ENCODE measurements at places on chromosomes 4 and X.

- no peak for DNase-seq
Observed at GRCh38 chr4:132642016-132642817, 506.9 kb upstream of the PCDH10 start.

GRCh38 chrX:21528076-21528475 is 130.1 kb downstream of the KLHL34 start:
- DNase-seq: no peak

GRCh38 chr4:4947721-4948120 is 71.5 kb downstream of the CYTL1 start:
- DNase-seq: no peak

DNA sequence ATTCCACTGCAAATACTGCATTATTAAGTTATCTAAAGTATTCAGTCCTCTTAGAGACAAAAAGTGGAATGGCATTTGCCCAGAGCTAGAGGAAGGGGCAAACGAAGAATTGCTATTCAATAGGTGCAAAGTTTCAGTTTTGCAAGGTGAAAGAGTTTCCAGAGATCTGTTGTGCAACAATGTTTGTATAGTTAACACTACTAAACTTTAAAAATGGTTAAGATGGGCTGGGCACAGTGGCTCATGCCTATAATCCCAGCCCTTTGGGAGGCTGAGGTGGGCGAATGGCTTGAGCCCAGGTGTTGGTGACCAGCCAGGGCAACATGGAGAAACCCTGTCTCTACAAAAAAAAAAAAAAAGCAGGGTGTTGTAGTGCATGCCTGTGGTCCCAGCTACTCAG is 102.5 kb downstream of the LUZP4 start:
- DNase-seq: no peak

- DNase-seq: no peak
Observed at GRCh38 chrX:117063224-117063623, 600.4 kb upstream of the CT83 start.

- no peak for DNase-seq
Observed at GRCh38 chr4:147108409-147108808, 162.7 kb upstream of the TTC29 start.

GRCh38 chr4:4289597-4289940 is 385 bp downstream of the LYAR start:
- no peak for DNase-seq

DNA sequence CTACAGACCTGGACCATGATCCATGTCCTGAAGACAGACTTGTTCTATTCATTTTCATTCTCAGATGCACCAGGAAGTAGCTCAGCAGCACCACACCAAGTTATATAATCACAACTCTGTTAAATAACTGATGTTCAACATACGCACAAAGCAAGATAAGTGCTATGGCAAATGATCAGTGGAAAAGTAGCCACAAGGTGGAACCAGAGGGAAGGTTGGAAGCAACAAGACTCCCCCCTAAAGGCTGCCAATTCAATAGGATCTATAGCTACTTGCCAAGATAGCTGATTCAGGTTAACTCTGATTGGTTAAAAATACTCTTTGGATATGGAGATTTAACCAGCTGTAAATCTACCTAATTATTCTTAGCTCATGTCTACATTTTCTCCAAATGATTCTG is 23.7 kb upstream of the FAM47B start:
- DNase-seq: no peak

DNA sequence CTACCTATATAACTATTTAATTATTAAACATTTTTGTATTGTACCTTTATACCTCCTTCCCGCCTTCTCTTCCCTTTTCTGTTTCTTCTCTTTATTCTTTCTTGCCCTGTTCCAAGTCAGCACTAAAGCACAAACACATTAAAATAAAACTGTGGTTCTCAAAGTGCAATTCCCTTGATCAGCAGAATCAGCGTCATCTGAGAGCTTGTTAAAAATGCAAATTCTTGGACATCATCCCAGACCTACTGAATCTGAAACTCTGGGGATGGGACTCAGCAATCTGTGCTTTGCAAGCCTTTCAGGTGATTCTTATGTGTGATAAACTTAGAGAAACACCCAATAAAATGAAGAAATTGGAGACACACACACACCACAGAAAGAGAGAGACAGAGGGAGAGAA is 178.4 kb upstream of the BMP3 start:
- DNase-seq: no peak

- peak; percentile 71 for DNase-seq
Observed at GRCh38 chr4:98663226-98664006, 5.0 kb upstream of the TSPAN5 start.

DNA sequence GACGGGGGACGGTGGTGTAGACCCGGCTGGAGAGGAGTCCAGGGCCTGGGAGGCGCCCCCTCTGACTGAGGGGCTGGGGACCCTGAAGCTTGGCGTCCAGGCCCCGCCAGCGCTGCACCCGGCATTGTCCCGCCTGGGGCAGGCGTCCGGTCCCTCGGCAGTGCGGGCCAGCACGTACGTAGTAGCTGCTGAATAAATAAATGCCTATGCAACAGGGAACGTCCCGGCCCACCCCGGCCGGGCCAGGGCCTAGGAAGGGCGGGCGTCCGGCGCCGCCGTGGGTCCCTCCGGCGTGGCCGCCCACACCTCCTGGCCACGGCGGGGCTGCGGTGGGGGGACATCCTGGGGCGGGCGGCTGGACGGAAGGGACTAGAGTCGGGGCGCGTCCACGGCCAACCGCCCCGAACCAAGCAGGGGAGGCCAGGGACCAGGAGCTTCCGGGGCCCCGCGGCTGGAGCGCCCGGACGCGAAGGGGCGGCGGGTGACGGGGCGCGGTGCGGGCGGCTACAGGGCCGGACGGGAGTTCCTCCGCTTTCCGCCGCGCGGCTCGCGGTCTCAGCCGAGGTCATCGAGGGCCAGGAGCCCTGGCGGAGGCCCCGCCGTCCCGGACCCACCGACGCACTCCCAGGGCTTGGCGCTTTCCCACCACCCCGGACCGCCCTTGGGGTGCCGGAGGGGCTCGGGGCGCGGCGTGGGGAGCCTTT is 886 bp upstream of the WWC2 start:
- DNase-seq: peak; percentile 3

GRCh38 chr4:24793219-24794005 is 2.0 kb upstream of the SOD3 start:
- no peak for DNase-seq

DNA sequence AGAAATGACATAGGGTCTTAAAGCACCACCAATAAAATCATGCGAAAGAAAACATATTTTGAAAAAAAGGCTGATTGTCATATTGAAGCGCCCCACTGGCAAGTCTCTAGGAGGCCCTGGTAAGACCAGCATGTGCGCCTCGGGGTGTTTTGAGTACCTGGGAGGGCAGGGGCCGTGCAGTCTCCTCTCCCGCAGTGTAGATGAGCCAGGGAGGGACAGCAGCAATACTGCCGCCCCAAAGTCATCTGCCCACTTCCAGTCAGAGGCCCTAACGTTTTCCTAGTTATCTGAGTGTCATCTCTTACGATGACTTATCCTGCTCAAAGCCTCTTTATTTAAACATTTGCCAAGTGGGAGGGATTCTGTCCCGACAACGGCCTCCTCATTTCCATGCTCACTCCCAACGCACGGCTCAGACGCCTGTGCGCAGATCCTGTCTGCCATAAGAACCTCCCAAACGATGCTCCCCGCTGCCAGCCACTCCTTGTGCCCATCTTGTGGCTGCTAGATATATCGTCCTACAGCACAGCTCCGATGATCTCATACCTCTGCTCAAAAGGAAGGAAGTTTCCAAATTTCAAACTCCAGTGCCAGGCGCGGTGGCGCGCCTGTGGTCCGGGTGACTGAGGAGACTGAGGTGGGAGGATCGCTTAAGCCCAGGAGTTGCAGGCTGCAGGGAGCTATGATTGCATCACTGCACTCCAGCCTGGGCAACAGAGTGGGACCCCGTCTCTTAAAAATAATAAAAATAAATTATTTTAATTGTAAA is 17.2 kb upstream of the SCRG1 start:
- no peak for DNase-seq

GRCh38 chr4:54961357-54961975 is 163.9 kb downstream of the KDR start:
- DNase-seq: no peak

GRCh38 chr4:38765382-38765781 is 17.4 kb downstream of the TLR10 start:
- no peak for DNase-seq

DNA sequence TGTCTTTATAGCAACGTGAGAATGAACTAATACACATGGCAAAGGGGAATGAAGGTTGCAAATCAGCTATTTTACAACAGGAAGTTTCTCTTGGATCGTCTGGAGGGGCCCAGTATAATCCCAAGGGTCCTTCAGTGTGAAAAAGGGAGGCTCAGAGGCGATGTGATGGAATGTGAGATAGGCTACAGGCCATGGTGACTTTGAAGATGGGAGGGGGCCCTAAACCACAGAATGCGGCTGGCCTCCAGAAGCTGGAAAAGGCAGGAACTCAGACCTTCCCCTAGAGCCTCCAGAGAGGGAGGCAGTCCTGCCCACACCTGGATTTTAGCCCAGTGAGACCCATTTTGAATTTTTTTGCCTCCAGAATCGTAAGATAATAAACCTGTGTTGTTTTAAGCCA is 69.4 kb upstream of the PGM2 start:
- DNase-seq: no peak

GRCh38 chrX:11264925-11265324 is 28.3 kb upstream of the AMELX start:
- DNase-seq: no peak

- no peak for DNase-seq
Observed at GRCh38 chr4:70991596-70991995, 1.9 kb upstream of the DCK start.
